ENCODE measurements at places on chromosomes 1 and 21.

- no peak for DNase-seq
Observed at GRCh38 chr1:96923753-96924152, 202.2 kb downstream of the PTBP2 start.

- DNase-seq: peak; percentile 19
Observed at GRCh38 chr21:32403201-32403777, 9.2 kb upstream of the EVA1C start.

DNA sequence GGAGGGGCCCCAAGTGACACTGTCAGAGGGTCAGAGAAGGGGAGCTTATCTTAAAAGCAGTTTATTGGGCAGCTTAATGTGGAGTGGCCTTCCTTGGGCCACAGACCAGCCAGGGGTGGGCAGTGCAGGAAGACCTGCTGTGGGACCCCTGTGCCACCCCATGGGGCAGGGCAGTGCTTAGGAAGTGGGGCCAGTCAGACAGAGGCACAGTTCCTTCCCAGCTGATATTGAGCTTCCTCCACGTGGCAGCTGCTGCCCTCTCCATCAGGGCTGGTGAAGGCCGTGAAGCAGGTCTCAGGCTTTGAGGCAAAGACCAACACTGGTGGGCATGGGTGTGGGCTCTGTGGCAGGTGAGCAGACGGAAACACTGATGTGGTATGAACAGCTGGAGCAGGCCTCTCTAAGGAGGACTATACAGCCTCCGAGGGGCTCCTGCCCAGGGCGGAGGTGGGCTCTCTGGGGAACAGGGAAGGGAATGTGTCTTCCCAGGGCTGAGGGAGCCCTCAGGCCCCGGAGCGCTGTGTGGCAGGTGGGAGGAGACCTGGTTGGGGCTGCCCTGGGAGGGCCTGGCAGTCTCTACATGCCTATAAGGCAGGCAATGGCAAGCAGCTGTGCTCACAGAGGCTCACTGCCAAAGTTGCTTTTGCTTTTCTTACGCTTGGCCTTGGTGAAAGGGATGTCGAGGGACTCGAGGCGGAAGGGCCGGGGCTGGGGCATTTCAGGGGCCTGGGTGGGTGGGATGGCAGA is 3.0 kb upstream of the DDOST start:
- DNase-seq: peak; percentile 5

DNA sequence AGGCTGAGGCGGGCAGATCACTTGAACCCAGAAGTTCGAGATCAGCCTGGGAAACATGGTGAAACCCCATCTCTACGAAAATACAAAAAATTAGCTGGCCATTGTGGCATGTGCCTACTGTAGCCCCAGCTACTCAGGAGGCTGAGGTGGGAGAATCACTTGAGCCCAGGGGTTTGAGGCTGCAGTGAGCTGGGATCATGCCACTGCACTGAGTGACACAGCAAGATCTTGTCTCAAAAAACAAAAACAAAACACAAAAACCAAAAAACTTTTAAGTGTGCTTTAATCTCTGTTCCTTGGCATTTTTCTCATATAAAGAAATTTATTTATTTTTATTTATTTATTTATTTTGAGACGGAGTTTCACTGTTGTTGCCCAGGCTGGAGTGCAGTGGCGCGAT is 208.2 kb downstream of the URB2 start:
- DNase-seq: no peak

GRCh38 chr1:232507571-232507970 is 122.4 kb downstream of the SIPA1L2 start:
- no peak for DNase-seq

- no peak for DNase-seq
Observed at GRCh38 chr1:74427681-74428080, 84.7 kb downstream of the LRRC53 start.

GRCh38 chr1:205210756-205211168 is 740 bp downstream of the DSTYK start:
- DNase-seq: no peak

DNA sequence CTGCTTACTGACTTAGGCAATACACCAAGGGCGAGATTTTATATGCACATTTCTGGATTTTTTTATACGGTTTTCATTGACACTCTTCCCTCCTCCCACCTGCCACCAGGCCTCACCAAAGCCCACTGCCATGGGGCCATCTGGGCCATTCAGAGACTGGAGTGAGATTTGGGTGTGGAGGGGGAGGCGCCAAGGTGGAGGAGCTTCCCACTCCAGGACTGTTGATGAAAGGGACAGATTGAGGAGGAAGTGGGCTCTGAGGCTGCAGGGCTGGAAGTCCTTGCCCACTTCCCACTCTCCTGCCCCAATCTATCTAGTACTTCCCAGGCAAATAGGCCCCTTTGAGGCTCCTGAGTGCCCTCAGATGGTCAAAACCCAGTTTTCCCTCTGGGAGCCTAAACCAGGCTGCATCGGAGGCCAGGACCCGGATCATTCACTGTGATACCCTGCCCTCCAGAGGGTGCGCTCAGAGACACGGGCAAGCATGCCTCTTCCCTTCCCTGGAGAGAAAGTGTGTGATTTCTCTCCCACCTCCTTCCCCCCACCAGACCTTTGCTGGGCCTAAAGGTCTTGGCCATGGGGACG is 57.9 kb downstream of the LACTBL1 start:
- no peak for DNase-seq

- no peak for DNase-seq
Observed at GRCh38 chr21:42711667-42712066, 58.2 kb downstream of the PDE9A start.

- DNase-seq: no peak
Observed at GRCh38 chr1:64663668-64664067, 81.2 kb upstream of the RAVER2 start.

GRCh38 chr1:162703708-162704107 is 71.4 kb downstream of the DDR2 start:
- DNase-seq: no peak

DNA sequence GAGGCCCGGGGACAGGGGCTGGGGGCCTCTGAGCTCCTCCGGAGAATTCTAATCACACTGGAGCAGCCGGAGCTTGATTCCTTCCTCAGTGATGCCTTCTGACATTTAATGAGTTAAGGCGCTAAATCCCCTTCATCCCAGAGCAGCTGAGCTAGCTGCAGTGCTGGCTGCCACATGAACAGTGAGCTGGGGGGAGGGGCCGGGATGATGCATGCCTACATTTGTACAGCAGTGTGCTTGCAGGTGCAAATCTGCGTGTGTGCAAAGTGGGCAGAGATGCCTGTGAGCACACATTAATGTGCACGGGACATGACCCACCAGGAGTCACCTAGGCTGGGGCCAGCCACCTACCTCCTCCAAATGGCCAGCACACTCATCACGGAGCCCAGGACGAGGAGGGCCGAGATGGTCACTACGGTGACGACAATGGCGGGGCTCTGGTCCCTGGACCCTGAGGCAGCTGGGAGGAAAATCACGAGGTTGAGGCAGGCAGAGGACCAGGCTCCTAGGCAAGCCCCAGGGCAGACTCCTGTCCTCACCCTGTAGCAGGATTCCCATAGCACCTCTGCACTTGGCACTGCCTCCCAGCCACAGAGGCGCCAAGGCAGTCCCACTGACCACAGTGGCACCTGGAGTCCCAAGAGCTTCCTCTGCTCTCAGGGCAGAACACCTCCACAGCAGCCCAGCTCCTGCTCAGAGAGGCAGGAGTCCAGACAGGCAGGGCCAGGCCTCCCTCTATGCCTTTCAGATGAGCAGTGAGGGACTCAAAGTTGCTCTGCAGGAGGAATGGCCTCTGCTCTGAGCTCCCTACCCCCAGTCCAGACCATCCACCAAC is 34.7 kb downstream of the CDCA8 start:
- DNase-seq: no peak

- no peak for DNase-seq
Observed at GRCh38 chr1:3061981-3062615, 6.9 kb upstream of the PRDM16 start.

All from SHP77 treated with DMSO at 0.1 percent for 48 hours (cell line).